ENCODE measurements at places on chromosomes 5 and 9.

DNA sequence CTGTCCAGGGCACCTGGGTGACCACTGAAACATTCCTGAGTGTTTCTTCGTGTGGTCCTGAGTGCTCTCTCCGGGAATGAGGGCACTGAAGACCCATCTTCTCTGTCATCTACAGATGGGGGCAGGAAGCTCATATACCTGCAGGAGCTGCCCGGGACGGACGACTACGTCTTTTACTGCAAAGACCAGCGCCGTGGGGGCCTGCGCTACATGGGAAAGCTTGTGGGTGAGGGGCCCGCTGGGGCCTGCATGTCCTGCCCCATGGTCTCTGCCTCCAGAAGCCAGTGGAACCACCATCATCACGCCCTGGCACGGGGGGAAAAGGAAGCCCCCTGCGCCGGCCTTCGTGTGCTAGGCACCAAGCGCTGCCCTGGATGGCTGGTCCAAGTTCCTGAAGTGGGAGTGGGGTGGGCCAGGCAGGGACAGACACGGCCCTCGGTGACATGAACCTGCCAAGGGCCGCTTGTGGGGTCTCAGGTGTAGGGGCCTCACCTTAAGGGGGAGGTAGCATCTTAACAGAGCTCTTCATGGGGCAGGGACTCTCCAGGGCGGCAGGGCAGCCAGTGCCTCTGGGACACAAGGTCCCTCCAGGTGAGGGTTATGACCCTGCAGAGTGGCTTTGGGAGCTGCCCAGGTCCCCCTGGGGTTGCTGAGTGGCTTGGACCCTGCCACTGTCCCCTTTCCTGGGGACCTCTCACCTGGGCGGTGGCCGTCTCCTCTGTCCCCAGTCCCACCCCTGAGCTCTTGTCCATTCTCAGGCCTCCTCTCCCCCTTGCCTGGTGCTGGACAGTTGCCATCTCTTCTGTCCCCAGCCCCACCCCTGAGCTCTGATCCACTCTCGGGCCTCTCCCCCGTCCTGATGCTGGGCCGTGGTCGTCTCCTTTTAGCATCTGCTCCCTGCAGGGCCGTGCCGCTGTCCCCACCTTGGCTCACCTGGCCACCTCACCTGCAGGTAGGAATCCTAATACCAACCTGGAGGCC, 2.1 kb downstream of the OBP2A start:
- no peak for DNase-seq

DNA sequence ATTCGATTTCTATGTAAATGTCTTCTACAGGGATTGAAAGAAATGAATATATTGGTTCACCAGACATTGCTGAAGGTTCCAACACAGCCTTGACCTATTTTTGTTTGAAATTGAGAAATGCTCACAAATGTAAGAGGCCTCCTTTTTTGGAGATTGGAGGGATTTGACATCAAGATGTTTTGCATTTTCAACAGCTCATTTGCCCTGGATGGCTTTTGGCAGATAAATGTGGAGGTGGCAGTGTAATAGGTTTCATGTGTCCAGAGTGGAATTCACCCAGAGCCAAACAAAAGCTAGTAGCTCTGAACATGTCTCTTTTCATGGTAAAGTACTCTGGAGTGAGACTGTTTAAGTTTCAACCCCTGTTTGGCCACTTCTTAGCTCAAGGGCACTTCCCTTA, 77.3 kb downstream of the PALM2AKAP2 start:
- DNase-seq = no peak

DNA sequence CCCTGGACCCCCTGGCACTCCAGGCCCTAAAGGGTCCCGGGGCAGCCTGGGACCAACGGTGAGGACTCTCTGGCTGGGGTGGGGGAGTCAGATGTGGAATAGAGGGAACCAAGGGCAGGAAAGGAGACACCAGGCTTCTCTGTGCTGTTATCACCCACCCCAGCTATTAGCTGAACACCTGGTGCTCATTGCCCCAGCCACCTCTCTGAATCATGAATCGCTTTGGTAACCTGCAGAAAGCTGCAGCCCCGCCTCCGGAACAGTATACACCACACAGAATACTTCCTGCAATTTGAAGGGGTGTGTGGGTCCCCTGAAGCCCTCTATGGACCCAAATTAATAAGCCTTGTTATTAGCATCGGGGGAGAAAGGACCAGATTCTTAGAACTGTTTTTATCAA, 40.4 kb upstream of the ORM1 start:
- no peak for DNase-seq

- no peak for DNase-seq
Measured at GRCh38 chr5:74948031-74948546, 81.9 kb upstream of the FAM169A start.

GRCh38 chr9:133488686-133489252, 9.9 kb upstream of the SLC2A6 start:
- no peak for DNase-seq
